ENCODE measurements at places on chromosomes 4 and X.

DNA sequence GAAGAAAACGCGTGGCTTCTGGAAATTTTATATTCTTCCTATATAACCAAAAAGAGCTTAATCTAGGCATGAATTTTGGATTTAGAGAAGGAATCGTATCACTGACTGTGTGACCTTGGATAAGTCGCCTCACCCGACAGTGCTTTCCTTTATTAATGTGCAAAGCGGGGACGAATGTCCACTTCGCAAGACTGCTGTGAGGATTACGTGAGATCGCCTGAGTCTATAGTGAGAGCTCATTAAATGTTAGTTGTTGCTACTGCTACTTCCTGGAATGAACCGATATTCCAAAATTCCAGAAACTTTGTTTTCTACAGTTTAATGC, 448 bp upstream of the TBC1D8B start:
- DNase-seq, result no peak

DNA sequence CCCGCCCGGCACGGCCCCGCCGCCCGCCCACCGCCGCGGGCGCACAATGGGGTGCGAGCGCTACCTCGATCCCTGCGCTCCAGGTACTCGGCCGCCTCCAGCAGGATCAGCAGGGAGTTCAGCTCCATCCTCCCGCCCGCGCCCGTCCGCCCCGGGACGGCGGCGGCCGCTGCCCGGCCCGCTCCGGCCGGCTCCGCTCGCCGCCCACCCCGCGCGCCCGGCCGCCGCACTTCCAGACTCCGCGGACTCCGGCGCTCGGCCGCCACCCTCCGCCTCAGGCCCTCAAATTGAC, at the start of gene MXD4:
MXD4 (minus strand) TSS at position 257 of the 292 bp plus-strand sequence; CDS start at position 128, 129 bp downstream.
- no peak for DNase-seq

GRCh38 chr4:143407474-143407873, 70.8 kb downstream of the GAB1 start:
- DNase-seq, result no peak

- DNase-seq, result no peak
These were observed 16.1 kb downstream of the BEND4 start for GRCh38 chr4:42136371-42136770.

DNA sequence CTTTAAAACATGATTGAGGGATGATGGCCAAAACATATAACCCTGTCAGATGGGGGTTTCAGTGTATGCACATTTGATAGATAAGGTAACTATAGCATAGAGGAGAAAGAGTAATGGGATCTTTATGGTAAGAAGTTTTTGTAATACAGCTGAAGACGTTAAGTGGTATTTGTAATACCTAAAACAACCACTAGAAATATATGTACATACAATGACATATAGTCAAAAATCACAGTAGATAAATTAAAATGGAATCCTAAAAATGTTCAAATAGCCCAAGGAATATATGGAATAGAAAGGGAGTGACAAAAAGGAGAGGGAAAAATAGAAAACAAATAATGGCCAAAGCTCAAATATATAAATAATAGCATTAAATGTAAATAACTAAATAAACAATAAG, 371.3 kb upstream of the FSTL5 start:
- no peak for DNase-seq

GRCh38 chr4:91025241-91026148, 898.3 kb downstream of the CCSER1 start:
- DNase-seq, result no peak

DNA sequence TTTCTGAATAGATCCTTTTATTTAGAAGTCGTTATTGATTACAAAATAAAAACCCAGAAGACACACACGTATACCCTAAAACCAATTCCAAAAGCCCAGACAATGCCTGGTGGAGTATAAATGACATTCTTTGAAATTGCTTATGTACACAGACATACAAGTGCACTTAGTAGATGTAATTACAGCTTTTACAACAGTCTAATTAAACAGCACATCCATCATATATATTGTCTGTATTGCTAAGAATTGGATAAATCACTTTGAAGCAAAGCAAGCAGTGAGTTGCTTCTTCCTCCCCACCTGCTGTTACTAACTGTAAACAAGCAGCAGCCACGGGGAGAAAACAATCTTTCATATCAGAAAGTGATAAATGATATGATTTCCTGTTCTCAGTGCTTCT, 645.7 kb downstream of the TLL1 start:
- no peak for DNase-seq

- no peak for DNase-seq
These were observed 14.3 kb downstream of the PCDH19 start for GRCh38 chrX:100395781-100396180.

- no peak for DNase-seq
These were observed 157.3 kb upstream of the RAPGEF2 start for GRCh38 chr4:158945529-158946108.

DNA sequence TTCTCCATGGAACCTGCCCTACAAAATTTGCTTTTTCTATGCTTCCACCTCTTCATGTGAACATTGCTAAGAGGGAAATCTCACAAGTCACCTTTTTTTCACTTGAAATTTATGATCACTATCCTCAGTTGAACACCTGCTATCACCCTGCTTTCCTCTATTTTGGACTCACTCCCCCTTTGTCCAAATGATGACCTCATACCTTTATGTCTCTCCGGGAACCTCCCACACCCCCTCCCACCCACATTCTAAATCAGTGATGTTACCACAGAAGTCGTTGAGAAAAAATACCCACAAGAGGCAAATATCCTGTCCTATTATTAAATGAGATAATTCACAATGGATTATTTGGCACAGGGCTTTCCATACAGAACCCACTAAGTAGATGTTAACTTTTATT, 156.5 kb downstream of the RNF150 start:
- DNase-seq, result no peak

DNA sequence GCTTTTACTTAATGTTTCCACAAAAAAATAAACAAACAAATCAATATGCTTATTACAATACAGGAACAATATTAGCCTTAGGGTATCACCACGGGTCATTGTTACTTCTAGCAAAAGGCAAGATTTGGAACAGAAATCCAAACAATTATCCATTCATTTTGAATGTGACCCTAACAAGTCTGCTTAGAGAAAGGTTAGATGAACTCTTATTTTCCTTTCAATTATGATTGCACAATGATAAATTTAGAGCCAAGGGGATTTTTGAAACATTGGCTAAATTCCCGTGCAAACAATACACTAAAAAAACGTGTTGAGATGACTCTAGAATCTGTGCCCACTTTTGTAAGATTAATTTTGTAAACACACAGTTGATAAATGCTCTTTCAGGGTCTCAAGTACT, 474.7 kb downstream of the PCDH7 start:
- no peak for DNase-seq

- no peak for DNase-seq
These were observed 38.1 kb downstream of the GPR174 start for GRCh38 chrX:79182616-79183015.

DNA sequence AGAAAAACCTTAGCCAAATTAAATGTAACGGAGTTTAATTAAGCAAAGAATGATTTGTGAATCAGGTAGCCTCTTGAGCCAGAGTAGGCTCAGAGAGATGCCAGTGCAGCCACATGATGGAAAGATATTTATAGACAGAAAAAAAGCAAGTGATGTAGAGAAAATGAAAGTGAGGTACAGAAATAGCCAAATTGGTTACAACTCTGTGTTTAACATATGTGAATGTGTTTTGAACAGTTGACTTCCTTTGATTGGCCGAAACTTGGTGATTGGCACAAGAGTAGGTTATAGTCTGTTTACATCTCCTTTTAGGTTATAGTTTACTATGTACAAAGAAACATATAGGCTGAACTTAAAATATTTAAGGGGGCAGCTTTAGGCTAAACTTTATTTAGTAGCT, 459.9 kb upstream of the BOD1L1 start:
- no peak for DNase-seq

- DNase-seq, result no peak
These were observed 246.1 kb upstream of the VCX start for GRCh38 chrX:7596822-7597221.

GRCh38 chr4:3442959-3443749, 1.4 kb downstream of the HGFAC start:
- peak; percentile 7 for DNase-seq

GRCh38 chrX:109847257-109848187, 114.5 kb upstream of the ACSL4 start:
- no peak for DNase-seq

GRCh38 chrX:17397074-17397473, 22.1 kb downstream of the NHS start:
- DNase-seq, result no peak

DNA sequence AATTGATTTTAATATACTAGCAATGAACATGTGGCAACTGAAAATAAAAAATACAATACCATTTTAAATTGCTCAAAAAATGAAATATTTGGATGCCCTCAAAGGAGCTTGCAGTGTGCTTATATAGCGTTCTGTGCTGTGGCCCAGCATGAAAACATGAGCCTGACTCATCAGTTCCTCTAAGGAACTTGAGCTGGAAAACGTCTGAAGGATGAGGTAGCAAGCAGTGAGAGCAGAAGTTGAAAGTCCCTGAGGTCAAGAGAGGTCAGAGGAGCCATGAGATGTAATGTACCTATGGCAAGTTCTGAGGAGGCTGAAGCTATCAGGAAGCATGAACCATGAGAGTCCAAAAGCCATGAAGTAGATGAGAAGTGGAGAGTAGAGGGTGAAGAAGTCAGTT, 59.7 kb downstream of the HMGB3 start:
- DNase-seq, result no peak

DNA sequence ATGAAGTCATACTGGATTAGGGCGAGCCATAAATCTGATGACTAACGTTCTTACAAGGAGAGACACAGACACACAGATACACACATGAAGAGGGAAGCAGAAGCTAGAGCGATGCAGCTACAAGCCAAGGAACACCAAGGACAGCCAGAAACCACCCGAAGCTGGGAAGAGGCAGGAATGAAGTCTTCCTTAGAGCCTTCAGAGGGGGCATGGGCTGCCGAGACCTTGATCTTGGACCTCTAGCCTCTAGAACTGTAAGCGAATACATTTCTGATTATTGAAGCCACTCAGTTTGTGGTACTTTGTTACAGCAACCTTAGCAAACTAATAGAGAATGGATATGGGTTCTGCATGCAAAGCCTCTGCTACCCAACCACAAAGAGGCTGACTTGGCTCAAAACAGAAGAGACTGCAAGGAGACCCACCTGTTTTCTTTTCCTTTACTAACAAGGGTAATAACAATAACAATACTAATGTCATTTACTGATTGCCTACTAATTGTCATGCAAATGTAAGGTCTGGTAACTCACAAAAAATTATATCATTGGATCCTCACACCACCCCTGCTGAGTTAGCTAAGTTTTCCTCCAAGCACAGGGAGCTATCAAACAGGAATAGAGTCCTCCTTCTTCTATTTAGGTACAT, 10.1 kb upstream of the LDB2 start:
- no peak for DNase-seq

- no peak for DNase-seq
These were observed 31.6 kb downstream of the MTHFD2L start for GRCh38 chr4:74189331-74190043.

- DNase-seq, result no peak
These were observed 7.1 kb upstream of the CXCL5 start for GRCh38 chr4:74005528-74005927.

DNA sequence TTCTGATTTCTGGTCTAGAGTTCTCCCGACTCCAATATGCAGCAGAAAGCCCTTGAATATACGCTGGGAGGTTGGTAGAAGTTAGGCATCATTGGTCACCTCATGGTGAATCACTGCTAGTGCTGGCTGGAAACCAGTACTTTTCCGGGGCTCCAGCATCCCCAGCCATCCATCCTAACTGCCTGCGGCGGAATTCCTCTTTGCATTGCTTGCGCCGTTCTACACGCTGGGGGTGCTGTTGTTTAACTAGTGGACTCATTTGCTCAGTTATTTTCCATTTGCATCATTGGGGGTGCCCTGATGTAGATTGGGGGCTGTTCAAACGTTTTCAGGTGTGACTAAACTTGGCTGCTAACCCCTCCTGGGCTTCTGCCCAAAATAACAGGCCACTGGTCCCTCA, 23.3 kb upstream of the GPR50 start:
- DNase-seq, result no peak

DNA sequence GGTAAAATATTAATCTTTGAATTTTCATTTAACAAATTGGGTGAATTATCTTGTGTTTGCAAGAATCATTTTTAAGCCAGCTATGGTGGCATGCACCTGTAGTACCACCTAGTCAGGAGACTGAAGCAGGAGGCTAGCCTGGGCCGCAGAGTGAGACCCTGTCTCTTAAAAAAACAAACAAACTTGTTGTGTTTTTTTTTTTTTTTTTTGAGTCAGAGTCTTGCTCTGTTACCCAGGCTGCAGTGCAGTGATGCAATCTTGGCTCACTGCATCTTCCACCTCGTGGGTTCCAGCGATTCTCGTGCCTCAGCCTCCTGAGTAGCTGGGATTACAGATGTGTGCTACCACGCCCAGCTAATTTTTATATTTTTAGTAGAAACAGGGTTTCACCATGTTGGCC, 2.2 kb downstream of the TXLNG start:
- DNase-seq, result no peak

DNA sequence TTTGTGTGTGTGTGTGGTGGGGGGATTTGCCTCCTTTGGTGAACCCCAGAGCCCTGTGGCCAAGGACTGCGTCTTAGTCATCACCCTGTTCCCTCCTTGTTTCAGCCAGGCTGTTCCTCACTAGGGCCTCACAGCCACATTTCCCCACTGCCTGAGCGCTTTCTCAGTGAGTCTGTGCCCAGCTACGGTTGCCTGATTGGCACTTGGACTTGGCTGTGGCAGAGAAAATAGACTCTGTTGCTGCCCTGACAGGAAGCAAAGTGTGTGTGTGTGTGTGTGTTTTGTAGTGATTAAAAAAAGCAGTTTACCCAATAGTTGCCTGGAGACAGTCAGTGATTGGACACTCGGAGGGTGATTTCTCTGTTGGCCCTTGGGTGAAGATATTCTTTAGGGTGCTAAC, 113.0 kb downstream of the UCHL1 start:
- no peak for DNase-seq

DNA sequence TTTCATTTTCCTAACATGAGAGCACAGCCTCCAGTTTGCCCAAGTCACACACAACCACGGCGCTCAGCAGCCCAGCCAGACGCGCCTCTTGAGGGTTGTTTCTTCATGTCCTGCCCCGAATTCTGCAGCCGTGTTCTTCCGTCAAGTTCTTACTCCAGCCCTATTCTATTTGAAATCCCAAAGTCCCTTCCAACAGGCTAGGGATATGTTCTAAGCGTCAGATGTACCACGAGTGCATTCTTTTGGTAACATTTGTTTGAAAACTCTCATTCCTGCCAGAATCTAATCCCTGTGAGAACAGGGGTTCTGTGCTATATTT, 23.1 kb downstream of the ACSL1 start:
- DNase-seq, result no peak

GRCh38 chr4:107877361-107877760, 52.6 kb downstream of the SGMS2 start:
- DNase-seq, result no peak

DNA sequence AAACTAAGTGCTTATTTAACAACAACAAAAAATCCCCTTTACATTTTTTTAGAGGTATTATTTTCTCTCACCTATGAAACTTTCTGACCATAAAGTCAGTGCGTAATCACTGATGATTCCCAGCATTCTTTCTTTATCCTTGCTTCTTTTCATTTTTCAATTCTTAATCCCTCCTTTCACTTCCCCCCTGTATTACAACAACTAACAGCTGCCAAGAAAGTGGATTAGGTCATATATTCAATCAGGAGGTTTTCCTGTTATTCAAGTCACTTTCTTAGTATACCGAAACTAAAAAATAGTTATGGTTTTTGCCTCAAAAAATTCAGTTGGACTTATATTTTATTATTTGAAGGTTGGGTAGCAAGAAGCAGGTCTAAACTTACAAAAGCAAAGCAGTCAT, 2.1 kb upstream of the STAP1 start:
- DNase-seq, result no peak
